ENCODE measurements at places on chromosomes 7 and 10. TPM values are rescaled to one million over a fixed set of nuclear protein-coding genes. Genes with fewer than 3 reads are reported as not detected.

DNA sequence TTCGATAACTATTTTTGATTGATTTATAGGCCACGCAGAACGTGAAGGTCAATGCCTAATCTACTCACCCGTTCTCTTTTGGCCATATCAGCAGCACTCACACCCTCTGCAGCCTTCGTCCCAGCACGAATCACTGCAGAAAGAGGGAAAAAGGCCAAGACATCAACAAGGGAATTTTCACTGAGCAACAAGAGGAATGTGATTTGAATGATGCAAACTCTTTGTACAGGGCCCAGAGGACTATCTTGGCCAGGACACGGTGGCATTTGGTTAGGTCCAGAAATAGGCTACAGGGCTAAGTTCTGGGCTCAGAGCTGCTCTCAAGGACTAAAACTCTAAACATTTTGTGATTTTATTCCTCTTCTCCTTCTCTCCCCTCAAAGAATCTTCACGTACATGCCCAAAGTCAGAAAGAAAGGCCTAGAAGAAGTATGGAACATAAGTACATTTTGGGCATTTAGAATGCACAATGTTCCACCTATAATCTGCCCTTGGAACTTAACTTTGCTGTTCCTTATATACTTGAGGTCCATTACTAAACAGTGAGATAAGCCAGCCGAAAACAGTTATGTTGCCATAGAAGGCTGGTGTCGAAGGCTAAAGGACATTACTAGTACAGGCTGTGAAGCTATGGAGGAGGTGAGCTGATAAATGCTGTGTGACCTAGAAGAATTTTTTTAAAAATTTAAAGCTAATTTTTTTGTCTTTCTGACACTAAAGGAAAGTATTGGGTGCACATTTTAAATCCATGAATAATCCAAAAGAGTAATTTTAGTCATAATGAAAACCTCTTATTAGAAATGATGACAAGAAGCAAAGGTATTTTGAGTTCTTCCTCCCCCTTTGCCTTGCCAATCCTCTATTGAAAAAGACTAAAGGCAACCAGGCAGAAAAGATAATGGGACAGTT, 20.0 kb downstream of the RBM28 start:
- no peak for DNase-seq

DNA sequence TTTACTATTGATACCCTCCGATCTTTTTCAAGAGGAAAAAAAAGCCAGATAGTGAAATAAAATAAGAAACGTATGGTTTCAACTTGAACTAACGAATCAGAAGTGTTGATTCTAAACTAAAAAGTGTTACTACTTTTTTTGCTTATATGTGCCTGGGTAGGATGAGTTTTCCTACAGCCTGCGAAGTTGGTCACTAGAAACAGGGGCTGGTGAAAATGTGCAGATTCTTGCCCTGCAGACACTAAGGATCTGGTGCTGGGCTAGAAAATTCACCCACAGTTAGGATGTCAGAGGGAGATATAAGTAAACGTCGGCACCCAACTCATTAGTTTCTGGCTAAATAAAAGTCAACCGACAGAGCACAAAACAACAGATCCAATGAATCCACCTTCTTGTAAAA, 298.7 kb upstream of the NFE2L3 start:
- DNase-seq, result no peak

DNA sequence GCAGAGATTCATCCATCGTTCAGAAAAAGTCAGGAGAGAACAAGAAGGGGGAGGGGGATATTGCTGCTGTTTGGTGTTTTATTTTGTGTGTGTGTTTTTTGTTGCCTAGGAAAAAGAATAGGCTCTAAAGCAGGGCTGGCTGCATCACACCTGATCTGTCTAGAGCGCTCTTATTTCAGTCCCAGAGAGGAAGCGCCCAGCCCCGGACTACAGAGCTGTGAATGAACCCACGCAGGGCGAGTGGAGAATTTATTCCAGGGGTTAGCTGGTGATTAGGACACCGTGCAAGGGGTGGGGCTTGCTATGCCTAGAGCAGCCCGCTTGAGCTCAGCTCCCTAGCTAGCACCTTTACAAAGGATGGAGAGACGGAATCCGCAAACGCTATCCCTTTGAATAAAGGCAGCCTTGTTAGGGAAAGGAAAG, 621 bp upstream of the FAM13C start:
- DNase-seq, result peak; percentile 74

DNA sequence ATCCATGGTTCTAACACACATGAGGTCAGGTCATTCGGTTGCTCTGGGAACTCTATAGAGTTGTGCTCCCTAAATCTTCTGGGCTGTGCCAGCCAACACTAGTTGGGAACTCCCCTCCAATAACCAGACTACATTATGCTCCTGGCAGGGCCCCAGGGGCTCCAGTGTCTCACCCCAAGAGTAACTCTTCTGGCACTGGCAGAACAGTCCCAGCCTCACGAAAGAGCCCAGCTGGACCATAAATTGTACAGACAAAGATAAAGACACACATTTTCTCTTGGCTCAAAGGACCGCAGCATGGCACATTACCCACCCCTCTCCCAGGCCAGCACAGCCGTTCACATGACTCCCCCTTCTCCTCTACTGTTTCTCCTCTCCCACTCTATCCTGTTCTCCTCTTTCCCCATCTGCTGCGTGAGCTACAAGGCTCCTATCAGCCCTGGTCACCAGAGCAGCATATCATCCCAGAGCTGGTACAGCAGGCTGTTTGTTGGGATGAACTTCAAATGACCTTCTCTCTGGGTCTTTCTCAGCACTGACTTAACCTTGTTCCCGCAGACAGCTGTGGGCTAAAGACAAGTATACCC, 230.6 kb downstream of the PLXNA4 start:
- DNase-seq, result no peak

GRCh38 chr10:86224354-86225102, 142.1 kb downstream of the GRID1 start:
- peak; percentile 12 for DNase-seq

GRCh38 chr10:30051220-30051619, 8.2 kb downstream of the JCAD start:
- DNase-seq, result no peak

- DNase-seq, result no peak
These were observed 3.8 kb upstream of the DMTF1 start for GRCh38 chr7:87148332-87148955.

- DNase-seq, result no peak
These were observed 268.3 kb upstream of the FERD3L start for GRCh38 chr7:19413443-19413965.

DNA sequence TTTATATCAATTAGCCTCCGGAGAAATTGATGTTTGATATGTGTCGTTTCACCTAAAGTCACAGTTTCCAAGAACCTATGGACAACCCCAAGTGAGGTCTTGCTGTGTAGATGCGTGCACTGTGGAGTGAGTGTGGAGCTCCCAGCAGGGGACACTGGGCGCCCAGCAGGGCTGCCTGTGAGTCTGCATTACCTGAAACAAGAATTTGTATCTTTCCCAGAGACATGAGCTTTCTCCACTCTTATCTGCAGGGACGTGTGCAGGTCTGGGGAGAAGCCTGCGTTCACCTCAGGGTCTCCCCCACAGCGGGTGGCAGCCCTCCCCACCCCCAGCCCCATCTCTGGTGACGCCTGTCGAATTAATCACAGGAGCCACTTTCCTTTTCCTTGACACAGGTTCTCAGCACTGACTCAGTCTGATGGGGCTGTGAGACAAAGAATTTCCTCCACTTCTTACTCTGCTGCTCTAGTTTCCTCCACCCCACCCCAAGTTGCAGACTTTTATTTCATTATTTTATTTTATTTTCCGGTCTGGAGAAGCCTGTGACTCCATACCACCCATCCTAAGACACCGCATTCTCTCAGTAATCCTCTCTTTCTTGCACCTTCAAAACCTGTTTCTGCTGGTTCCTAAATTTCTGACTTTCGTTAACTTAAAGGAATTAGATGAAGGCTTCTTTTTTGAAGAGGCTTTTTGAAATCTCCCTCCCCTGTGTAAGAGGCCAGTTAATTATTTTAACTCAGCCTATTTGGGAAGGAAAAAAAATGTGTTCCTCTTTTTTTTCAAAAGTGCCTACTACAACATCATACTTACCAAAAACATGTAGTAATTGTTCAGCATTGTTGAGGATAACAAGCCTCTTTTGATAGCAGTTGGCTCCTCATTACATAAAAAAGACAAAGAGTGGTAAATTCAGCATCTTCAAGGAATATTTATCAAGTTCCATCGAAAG, 17.0 kb upstream of the INSIG1 start:
- DNase-seq, result no peak

- DNase-seq, result no peak
These were observed 133.1 kb upstream of the PRSS1 start for GRCh38 chr7:142616121-142616643.

DNA sequence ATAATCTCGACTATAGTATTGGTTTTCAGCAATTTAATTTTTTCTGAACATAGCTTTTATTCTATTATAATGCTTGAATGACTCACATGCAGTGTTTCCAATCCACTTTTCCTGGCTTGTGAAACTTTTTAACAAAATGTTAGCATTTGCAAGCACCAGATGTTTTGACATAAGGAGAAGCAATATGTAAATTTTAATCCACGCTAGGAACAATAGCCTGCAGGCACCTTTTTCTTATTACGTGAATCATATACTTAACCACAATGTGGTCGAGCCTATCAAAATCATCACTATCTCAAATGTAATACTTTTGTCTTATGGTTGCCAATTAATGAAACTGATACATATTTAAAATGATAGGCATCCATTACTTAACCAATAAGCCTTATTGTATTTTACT, 97.1 kb downstream of the TFEC start:
- no peak for DNase-seq

- no peak for DNase-seq
These were observed 8.1 kb downstream of the ABHD11 start for GRCh38 chr7:73730485-73730884.

GRCh38 chr7:105910172-105910571, 33.8 kb upstream of the ATXN7L1 start:
- DNase-seq, result no peak

GRCh38 chr7:138898802-138899201, 82.4 kb downstream of the KIAA1549 start:
- no peak for DNase-seq

DNA sequence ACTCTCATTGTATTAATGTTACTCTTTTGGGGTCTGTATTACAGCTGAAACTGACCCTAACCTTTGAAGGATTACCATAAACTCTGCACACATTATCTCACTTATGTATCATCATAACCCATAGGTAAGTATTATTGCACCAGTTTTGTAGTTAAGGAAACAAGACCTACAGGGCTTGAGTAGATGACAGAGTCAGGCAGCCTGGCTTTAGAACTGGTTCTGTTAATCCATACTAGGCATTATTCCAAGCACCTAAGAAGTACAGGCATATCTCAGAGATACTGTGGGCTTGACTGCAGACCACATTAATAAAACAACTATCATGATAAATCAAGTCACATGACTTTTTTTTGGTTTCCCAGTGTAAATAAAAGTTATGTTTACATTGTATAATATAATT, 17.1 kb upstream of the AKR1B1 start:
- DNase-seq, result no peak

DNA sequence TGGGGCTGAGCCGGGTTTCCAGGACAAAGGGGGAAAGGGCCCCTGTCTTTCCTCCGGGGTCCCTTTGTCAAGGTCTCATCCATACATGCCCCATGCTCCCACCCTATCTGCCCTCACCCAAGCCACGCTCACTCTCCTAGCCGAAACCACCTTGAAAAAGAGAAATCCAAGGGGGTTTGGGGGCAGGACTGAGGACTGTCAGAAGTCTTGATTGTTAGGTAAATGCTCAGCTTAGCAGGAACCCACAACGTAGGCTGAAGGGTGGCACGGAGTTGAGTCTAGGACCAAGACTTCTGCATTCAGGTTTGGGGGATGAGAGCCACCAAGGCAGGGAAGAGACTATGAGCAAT, 719 bp upstream of the PGAM2 start:
- DNase-seq, result no peak

GRCh38 chr10:119518176-119518575, 24.3 kb downstream of the RGS10 start:
- no peak for DNase-seq

GRCh38 chr7:98312201-98312600, 30.7 kb downstream of the BRI3 start:
- DNase-seq, result no peak

- no peak for DNase-seq
These were observed 158.3 kb upstream of the HDAC9 start for GRCh38 chr7:18337048-18337809.

DNA sequence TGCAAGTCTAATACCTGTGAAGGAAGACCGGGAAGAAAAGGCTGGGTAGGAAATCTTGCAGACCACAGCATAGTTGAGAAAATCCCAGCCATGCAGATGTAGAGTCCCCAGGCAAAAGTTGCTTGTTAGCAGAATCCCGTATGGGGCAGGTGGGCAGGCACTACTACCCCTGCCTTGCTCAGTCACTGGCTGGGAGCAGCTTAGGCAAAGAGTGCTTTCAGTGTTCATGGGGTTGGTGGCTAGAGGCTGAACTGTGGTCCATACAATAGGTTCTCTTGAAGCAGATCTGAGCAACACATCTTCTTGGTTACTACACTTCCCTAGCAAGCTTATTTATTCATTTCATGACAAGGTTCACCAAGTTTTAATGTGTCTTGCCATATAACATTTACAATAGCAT, 92.6 kb downstream of the AHCYL2 start:
- DNase-seq, result no peak

DNA sequence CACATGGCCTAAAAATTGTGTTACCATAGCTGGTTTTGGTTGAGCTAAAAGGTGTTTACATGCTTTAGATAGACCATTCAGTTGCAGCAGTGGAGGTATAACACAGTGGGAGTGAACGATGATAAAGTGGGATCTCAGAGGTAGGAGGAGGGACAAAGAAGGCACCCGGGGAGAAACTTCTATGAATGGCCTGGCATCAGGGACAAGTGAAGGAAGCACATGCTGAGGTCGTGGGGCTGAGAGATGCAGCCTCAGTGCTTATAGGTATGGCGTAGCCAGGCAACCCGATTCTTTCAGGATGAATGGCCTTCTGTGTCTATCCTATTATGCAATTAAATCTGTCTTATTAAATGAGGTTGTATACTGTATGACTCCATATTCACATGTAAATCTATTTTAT, 3.9 kb upstream of the CDK6 start:
- no peak for DNase-seq

GRCh38 chr7:101828301-101829020, 11.0 kb downstream of the CUX1 start:
- no peak for DNase-seq

GRCh38 chr10:48512861-48513260, 92.0 kb downstream of the ARHGAP22 start:
- DNase-seq, result no peak

GRCh38 chr10:131461093-131461492, 149.6 kb upstream of the TCERG1L start:
- DNase-seq, result no peak

PNLIPRP3 gene
- total RNA-seq, result not detected

AKR1C2 gene
- 77.9 TPM for total RNA-seq

MLXIPL gene
- total RNA-seq, result 22.9 TPM

EN2 gene
- 0.21 TPM for total RNA-seq

GPR146 gene
- total RNA-seq, result 12.1 TPM

MALRD1 gene
- not detected for total RNA-seq

STEAP4 gene
- 31.4 TPM for total RNA-seq

PDE6C gene
- total RNA-seq, result not detected

WASHC2A gene
- 16.3 TPM for total RNA-seq

OR6B1 gene
- total RNA-seq, result not detected

PRKG1 gene
- total RNA-seq, result 46.0 TPM

AKR1C4 gene
- not detected for total RNA-seq

All from psoas muscle (tissue), 8 donors.